ENCODE measurements at places on chromosomes 5 and 9.

DNA sequence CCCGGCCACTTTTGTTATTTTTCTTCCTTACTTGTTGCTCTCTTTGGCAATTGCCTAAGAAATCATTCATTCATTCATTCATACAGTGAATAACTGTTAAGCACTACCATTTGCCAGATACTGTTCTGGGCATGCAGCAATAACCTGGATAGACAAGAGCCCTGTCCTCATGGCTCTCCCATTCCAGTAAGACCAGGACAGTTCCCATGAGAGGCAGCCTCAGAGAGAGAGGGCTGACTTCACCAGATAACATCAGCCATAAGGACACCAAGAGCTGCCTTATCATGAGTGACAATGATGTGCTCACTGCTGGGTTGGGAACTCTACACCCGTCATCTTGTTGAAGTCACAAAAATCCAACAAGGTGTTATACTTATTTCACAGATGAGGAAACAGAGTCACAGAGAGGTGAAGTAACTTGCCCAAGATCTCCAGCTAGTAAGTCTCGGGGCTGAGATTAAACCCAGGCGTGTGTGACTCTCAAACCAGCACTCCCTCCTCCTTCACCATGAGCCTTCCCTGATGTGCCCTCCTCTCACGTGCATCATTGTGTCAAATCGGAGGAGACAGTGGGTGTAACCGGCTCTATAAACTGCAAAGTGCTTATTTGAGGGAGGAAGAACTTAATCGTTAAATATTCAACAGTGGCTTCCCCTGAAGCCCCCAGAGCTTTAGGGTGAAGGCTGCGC lies 61.1 kb upstream of the TBC1D2 start:
- no peak for DNase-seq

GRCh38 chr9:88196142-88196790 lies 58.0 kb upstream of the SPATA31C2 start:
- no peak for DNase-seq

DNA sequence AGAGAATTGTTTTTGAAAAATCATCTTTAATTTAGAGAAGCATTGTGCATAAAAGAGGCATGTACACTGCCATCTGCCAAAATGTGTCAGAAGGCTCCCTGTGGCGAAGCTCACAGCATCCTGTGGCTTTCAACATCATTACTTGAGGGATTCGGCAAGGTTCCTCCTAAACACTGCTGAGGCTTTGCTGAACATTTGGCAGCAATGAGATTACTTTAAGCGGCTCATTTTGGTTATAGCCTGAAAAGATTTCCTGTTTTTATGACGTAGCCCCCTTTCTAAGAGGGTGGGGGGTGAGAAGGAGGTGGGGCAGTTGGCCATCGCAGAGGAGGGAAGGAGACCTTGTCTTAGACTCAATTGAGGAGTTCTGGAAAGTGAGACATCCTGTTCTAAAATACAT lies 469.4 kb downstream of the RASEF start:
- no peak for DNase-seq

GRCh38 chr9:106966481-106966880 lies 103.5 kb downstream of the ZNF462 start:
- no peak for DNase-seq

- no peak for DNase-seq
Measured at GRCh38 chr9:34560599-34561214, 28.8 kb downstream of the CNTFR start.

- no peak for DNase-seq
Measured at GRCh38 chr5:173435447-173435846, 107.2 kb upstream of the STC2 start.

DNA sequence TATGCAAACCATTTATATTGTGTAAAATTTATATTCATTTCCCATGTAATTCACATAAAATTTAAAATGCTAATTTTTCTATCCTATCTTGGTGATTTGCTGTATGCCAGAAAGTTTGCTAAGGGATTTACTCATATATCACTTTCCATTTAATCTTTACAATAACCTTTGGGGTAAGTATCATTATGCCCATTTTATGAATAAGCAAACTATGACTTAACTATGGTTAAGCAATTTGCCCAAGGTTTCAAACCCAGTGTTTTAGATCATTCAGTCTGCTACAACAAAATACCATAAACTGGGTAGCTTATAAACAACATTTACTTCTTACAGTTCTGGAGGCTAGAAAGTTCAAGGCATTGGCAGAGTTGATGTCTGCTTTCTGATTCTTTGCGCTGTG lies 246.4 kb upstream of the TMEM161B start:
- no peak for DNase-seq

GRCh38 chr5:145072889-145073288 lies 762.3 kb downstream of the PRELID2 start:
- DNase-seq = no peak

GRCh38 chr5:119366540-119366881 lies 10.7 kb downstream of the TNFAIP8 start:
- no peak for DNase-seq

DNA sequence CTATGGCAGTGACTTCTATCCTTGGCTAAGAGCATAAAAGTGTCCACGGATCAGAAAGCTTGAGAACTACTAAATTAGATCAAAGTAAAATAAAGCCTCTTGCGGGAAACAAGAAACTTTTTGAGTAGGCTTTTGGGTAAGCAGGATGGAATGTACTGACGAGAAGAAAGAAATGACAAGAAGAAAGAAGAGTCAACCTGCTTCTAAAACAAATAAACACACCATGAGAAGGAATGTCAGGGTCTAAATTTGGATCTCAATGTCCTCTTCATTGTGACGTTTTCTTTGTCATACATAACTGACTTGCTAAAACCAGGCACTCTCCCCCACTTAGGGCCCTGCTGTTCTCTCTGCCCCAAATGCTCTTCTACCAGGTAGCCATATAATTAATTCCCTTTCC lies 290.1 kb upstream of the PTGER4 start:
- no peak for DNase-seq

DNA sequence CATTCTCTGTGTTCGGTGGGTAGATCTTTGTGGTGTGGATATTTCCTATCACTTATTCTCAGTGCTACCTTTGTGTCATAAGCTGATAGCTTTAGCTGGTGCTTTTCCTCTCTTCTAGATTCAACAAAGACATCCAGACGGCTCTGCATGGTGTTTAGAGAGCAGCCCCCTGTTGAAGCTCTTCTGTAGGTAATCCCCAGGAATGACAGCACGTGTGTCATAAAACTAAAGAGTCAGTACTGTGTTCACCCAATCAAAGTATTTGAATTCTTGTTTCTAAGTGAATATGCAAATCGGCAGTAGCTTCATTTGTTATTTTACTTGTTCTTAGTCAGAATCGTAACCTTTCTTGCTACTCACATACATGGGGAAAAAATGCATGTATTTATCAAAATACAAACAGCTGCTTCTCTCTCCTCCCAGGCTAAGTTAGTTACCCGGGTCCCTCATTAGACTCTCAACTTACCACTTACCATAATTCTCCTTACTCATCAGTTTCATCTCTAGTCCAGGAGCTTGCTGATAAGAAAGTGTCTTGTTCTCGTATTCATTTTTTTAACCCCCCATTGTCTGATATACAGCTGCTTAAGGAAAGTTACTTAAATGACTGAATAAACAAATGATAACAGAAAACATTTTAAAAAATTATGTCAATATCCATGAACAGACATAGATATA lies 1696.0 kb upstream of the WWC1 start:
- no peak for DNase-seq

DNA sequence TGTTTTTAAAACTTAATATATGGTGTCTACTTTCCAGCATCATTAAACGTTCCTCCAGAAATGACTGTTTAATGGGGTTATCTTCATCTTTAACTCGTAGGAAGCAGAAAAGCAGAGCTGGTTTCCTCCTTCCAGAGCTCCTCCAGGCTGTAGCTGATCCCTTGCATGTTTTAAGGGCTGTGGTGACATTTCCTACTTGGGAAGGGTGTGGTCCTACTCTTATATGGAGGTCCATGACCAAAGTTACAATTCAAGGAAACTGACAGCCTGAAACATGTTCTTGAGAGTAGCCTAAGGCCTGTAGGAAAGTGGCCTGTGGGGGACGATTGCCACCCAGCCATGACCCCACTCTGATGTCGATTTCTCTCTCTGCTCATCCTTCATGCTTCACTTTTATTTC lies 297.1 kb downstream of the GADD45G start:
- DNase-seq = no peak

GRCh38 chr5:132064738-132065331 lies 4.4 kb downstream of the IL3 start:
- DNase-seq = peak; percentile 80

DNA sequence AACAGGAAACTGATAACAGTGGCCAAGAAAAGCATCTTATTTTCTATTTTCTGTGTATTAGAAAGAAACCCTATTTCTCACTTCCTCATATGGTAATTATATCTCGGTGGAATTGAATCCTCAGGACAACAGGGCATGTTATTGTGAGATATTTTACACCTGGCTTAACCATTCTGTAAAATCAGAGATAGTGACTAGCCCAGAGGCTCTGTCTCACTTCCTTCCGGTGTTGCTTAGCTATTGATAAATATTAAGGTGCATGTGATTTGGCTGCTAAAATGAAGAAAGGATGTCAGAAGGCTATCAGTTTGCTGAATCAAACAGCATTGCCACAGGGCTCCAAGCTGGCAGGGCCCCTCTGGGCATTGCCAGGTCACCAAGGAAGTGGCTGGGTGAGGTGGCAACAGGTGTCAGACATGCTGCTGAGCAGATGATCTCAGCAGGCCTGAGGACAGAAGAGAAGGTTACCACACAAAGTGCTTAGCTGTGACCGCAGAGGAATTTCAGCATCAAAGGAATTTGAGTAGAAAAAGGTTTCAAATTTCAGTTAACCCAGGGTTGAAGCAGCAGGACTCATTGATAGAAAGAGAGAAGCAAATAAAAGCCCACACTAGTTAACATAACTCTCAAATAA lies 330.7 kb downstream of the PDE4D start:
- peak; percentile 2 for DNase-seq

DNA sequence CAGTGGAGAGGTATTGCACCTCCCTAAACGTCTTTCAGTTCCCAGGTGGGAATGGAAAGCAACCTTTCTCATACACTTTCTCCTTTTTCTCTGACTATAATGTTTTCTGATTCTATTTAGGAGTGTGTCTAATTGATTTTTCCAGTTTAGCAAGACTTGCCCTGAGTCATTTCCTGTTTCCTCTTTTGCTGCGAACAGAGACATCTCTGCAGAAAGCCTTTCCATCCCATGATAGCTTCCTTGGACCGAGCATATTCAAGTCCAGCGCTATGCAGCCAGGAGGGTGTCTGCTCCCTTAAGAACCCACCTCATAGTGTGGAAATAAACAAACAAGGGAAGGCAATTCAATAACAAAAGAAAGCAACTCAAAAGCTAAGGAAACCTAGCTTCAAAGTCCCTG lies 60.0 kb upstream of the CDH6 start:
- DNase-seq = no peak

DNA sequence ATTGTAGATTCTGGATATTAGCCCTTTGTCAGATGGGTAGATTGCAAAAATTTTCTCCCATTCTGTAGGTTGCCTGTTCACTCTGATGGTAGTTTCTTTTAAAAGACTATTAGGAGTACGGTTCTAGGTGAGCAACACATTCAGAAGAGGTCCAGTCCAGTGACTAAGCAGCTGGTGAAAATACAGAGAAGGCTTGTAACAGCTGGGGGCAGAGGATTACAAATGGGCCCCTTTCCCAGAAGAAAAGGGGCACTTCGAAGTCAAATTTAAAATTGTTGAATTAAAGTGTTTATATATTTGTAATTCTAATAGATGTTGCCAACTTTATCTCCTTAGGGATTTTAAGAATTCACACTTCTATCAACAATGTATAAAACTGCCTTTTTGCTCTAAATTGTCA lies 720.5 kb downstream of the TLE4 start:
- DNase-seq = no peak

DNA sequence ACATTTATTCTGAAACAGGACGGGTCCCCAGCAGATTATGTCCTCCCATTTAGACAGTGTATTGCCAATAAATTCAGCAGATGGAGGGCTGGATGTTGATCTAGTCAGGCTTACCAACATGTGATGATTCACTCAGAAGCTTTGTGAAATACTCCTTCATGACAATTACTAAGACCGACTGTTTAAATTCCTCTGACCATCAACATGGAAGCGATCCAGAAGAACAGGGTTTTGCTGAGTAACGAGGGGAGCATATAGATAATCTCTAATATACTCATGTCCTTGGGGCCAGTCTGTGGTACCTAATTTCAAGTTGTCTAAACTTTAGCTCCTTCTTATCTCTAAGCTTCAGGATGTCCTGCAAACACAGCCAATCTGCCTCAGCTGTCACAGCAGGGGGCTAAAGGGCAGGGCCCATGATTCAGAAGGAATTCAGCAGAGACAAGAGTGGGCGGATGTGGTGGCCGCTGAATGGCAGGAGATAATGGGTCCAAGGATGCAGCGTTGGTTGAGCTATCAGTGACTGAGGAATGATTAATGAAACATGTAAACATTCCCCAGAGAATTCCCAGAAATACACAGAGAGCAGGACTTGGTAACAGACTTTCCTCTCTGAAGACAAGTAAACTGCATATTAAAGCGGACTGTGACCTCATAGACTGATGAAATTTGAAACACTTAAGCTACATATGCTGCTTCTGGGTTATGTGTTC lies 109.4 kb downstream of the ANKRD55 start:
- DNase-seq = no peak

DNA sequence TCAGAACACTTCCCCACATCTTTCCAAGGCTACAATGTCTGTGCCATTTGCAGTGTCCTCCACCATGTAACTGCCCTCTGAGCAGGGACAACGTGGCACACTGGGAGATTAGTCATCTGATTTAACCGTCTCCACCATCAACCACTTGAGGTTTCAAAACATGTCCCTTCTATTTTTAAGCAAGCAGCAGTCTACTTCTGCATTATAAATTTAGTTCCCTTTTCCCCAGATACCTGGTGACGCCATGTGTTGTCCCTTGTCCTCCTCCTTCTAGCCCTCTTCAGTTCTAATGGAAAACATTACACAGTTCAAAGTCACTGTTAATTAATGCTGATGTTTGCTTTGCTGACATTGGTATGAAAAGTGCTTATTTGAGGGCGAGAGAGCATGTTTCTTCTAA lies 52.8 kb downstream of the ATP10B start:
- DNase-seq = no peak

- DNase-seq = no peak
Measured at GRCh38 chr5:72009280-72009679, 98.0 kb upstream of the MAP1B start.

GRCh38 chr5:31741496-31741895 lies 102.6 kb downstream of the PDZD2 start:
- DNase-seq = no peak

- DNase-seq = no peak
Measured at GRCh38 chr9:131179561-131180219, 54.3 kb downstream of the NUP214 start.

GRCh38 chr5:41707853-41708603 lies 162.2 kb downstream of the OXCT1 start:
- DNase-seq = no peak

DNA sequence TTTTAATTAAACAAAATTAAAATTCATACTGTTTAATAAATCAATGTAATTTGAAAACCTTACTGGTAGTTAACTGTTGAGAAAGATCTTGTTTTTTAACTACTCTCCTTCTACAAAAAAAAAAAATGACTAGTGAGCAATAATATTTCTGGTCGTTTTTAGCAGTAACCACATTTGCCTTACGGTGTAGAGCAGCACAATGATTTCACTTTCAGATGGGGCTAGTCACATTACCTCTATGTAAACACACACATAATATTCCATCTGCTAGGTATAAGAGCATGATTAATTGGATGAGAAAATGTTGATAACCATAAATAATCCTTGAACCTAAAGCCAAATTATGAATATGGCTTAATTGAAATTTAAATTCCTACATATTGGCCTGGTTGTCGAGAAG lies 198.1 kb downstream of the CHSY3 start:
- DNase-seq = no peak

GRCh38 chr5:2105141-2105540 lies 222.4 kb upstream of the IRX4 start:
- no peak for DNase-seq
